ENCODE measurements at places on chromosomes 4 and X.

DNA sequence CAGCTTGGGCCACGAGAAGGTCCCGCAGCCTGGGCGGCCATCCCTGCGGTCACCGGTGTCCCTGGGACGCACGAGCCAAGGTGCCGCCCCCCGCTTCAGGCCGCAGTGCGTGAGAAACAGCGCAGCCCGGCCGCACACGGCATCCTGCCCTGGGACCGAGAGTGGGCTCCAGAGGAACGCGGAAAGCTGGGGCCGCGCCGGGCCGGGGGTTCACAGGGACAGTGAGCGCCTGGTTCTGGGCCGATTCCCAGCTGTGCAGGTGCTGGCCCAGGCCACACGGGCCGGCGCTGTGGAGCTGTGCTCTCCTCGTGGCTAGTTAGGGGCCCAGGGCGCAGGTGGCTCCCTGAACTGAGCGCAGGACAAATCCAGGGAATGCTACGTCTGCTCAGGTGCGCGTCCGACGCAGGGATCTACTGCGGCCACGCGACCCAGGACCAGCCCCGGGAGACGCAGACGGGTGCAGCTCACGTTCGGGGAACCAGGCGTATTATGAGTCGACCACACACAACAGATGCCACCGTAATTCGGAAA lies 25.8 kb upstream of the GTPBP6 start:
- no peak for DNase-seq

GRCh38 chr4:6527259-6527658 lies 47.7 kb upstream of the MAN2B2 start:
- DNase-seq: no peak

- DNase-seq: peak; percentile 4
These were observed 118.2 kb downstream of the NAF1 start for GRCh38 chr4:163048447-163048846.

DNA sequence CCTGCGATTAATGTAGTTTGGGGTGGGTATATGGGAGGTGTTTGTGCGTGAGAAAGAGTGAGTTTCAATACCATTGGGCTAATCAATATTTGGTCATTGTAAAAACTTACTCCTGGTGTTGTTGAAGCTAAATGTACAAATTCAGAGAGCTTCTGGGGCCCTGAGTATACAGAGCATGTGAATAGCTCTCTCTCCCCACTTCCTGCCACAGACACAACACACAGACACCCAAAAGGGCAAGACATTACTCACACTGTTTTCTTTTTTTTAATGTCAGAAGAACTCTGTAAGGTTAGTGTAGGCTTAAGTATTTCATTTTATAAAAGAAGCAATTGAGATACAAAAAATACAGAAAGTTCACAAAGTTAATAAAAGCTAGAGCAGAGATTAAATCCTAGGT lies 151.3 kb upstream of the KCNIP4 start:
- no peak for DNase-seq

DNA sequence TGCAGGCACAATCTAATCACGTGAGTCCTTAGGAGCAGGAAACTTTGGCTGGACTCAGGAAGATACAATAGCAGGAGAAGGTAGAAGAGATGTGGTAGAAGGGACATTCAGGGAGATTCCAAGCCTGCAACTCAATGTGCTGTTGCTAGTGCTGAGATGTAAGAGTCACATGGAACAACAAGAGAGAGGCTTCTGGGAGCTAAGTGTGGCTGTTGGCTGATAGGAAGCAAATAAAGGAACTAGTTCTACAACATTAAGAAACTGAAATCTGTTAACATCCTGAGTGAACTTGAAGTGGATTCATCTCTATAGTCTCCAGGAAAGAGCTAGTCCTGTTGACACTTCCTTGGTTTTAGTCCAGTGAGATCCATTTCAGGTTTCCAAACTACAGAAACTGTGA lies 1207.4 kb downstream of the ADGRL3 start:
- DNase-seq: no peak

DNA sequence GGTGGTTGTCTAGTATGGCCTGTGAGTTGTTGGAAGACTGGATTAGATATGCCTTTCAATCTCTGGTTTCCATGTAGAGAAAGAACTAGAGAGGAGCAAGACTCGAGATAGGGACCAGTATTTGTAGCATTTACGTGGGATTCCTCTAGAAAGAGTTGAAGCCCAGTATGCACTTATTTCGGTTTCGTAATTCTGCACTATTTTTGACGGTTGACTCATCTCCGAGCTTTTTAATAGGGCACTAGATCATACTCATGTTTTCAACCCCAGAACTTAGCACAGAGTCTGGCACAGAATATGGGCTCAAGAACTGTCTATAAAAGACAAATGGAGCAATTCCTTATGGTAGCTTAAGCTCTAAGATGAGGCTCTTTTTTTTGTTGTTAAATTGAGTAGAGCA lies 15.7 kb downstream of the HELT start:
- DNase-seq: no peak

DNA sequence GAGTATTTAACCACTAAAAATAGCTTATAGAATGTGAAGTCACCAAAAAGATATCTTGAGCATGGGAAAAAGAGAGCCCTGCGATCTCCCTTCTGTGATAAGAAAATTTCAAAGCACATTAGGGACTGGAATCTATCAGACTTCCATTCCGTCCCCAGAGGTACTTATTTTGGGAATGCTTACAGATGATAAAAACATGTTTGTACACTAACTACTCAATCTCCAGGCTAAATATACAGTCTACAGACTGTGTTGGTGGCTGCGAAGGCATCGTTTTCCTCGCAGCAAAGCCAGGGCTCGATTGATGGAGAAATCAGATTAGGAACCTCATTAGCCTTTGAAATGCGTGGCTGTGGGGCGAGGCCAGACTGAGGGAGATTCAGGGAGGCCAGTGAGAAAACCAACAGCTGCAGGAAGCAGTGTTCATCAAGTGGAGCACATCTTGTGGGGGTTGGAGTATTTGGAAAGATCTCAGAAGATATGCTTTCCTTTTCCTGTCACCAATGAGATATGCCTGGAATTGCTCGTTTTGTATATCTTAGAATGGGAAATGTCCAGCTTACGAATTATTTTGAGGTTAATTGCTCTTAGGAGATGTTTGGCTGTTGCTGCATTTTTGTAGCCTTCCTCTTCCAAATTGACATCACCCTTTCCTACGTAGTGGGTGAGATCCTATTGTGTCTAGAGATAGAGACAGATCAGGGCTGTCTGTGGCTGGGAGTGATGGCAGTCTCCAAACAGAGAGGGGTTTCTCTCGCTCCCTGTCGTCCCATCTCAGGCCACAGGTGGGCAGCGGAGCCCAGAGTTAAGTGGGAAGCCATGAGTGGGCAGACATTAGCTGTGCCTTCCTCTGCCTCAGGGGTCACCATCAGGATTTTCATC lies 224.9 kb upstream of the FAT1 start:
- DNase-seq: no peak

- no peak for DNase-seq
These were observed 80.5 kb downstream of the FAM53A start for GRCh38 chr4:1603413-1604135.

DNA sequence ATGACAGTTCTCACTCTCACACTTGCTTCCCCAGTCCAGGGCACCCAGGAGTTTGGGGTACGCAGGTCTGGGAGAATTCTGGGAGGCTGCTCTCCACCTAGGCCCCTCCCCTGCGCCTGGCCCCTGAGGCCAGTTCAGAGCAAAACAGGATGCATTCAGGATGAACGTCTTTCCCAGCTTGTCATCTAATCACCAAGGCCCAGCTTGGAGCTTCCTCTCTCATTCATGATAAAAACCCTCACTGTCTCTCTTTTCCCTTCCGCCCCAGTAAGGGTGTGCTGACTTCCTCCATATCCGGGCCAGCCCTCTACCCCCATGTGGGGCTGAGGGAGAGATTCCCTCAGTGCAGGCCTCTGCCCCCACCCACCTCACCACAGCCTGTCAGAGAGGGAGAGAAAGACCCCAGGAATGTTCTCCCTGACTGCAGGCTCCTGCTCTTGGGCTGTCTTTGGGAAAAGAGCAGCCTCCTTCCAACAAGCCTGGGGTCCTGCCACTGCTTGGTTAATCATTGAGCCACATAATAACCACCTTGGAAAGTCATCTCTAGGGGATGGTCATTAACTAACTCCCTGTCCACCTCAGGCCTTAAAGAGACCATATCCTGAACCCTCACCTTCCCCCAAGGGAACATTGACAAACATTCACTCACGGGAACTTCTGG lies 50.1 kb downstream of the STARD8 start:
- no peak for DNase-seq

- DNase-seq: no peak
These were observed 52.1 kb upstream of the HSD17B10 start for GRCh38 chrX:53486285-53486684.

DNA sequence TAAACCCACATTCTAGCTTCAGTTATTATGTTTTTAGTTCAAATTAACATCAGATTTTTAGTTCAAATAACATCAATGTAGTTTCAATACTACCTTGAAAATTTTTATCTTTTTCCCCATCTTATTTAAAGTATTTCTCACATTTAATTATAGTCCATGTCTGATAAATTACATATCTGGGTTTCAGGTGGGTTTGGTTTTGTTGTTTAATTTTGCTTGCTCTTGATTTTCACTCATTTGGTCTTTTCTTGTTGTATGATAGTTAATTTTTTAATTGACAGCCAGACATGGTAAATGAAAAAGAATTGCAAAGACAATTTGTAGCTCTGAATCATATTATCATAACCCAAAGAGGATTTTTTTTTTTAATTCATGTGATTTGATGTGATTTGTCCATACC lies 41.9 kb downstream of the GYG2 start:
- no peak for DNase-seq

DNA sequence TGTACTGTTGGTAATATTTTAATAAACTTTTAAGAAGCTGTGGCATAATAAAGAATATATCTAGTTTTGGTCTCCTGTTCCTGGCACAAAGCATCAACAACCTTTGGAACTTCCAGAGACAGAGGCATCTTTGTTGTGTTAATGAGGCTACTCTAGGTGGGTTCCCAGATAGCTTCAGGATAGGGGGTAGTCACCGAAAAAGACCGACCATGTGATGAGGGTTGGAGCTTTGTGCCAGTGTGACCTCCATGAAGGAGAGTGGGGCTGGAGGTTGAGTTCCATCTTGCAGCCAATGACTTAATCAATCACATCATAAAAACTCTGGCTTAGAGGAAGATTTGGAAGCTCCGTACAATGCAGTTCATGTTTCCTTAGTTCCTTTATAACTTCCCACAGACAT lies 9.9 kb downstream of the PPAT start:
- no peak for DNase-seq

GRCh38 chr4:79833857-79834256 lies 239.2 kb downstream of the ANTXR2 start:
- no peak for DNase-seq

- DNase-seq: no peak
These were observed 204.1 kb upstream of the ANK2 start for GRCh38 chr4:112845386-112845785.

DNA sequence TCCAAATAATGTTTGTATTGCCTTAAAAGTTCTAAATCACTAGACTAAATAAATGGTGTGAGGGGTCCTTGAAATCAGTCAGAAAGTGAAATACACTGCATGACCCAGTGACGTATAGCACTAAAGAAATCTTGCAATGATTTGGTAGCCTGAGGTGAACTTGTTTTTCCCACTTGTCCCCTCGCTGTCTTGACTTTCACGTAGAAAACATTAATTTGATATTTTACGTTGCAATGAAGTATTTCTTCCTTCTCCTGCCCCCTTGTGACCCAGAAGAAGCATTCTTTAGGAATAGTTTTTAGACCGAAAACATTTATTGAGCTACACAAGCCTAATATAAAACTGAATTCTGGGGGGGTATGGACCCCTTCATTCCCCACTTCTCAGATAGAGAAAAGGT lies 3.7 kb downstream of the KLB start:
- DNase-seq: no peak

GRCh38 chr4:38411981-38412536 lies 251.9 kb upstream of the KLF3 start:
- DNase-seq: no peak

- no peak for DNase-seq
These were observed 289.4 kb downstream of the ANKRD50 start for GRCh38 chr4:124423160-124423559.

DNA sequence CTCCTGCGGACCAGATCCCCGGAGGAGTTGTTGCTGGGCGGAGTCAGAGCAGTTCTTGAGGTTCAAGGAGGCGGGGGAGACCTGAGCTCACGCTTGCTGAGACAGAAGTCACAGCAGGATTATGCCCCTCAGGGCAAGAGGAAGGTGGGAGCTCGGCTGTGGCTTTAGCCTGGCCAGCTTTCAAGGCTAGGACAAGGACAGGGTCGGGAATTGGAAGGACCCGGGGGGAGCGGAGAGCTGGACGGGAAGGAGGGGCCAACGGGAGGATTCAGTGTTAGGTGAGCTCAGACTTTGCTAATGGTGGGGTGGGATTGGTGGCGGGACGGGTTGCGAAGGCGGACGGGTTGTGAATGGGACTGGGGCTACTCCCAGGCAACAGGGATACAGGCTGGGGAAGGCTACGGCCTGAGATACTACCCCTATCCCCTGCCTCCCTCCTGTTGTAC lies at the start of gene RIBC1:
RIBC1 (plus strand) TSS at position 13 of the 446 bp plus-strand sequence. CDS start 3,404 bp downstream, outside the sequence.
- DNase-seq: no peak

DNA sequence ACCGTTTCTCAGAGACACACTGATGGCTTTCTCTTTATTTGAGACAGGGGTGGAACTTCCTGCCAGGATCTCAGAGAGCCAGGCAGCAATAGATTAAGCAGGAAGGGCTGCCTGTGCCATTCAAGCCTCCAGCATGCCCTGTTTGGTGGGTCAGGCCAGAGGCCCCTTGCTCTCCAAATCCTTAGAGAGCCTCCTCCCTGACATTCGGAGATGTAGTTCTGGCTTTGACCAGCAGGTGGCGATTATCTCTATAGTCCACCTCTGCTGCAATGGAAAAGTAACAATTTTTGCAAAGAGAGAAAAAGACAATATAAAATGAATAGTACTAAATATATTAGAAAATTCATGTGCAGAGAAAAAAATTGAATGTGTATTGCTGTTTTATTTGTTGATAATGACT lies 93.9 kb downstream of the NXF2B start:
- DNase-seq: peak; percentile 13

GRCh38 chr4:88489100-88489761 lies 32.3 kb downstream of the HERC5 start:
- DNase-seq: no peak

DNA sequence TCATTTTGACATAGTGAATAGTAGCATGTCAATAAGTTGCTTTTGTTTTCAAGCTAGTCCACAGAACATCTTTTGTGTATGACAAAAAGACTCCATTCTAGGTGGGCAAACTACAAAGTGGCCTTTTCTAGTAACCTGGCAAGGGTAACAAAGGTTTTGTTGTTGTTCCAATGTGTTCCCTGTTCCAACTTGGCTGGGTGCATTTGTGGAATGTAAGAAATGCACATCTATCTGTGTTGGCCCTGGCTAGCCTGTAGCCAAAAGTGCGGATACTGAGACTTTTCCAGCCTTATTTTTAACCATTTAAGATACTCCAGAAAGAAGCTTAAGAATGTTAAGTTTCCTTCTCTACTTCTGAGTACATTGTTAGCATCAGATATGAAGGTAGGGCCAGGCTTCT lies 118.7 kb upstream of the CHRDL1 start:
- peak; percentile 27 for DNase-seq

GRCh38 chrX:39261446-39262147 lies 460.3 kb downstream of the MID1IP1 start:
- no peak for DNase-seq

GRCh38 chr4:1506956-1507721 lies 100.9 kb upstream of the NKX1-1 start:
- DNase-seq: no peak
